ENCODE measurements at places on chromosomes 7 and 10. TPM values are rescaled to one million over a fixed set of nuclear protein-coding genes. Genes with fewer than 3 reads are reported as not detected.

Gene SDHAF3
- total RNA-seq, result 4.3 TPM

Gene MYH16
- not detected for total RNA-seq

Gene PON3
- total RNA-seq, result 0.13 TPM

Gene LRGUK
- total RNA-seq, result 0.10 TPM

Gene MMRN2
- 6.2 TPM for total RNA-seq

All from smooth muscle cell of the pulmonary artery (primary cell).